Effector CD8-positive, alpha-beta T cell (primary cell): ENCODE measurements at places on chromosomes 2 and 18.

DNA sequence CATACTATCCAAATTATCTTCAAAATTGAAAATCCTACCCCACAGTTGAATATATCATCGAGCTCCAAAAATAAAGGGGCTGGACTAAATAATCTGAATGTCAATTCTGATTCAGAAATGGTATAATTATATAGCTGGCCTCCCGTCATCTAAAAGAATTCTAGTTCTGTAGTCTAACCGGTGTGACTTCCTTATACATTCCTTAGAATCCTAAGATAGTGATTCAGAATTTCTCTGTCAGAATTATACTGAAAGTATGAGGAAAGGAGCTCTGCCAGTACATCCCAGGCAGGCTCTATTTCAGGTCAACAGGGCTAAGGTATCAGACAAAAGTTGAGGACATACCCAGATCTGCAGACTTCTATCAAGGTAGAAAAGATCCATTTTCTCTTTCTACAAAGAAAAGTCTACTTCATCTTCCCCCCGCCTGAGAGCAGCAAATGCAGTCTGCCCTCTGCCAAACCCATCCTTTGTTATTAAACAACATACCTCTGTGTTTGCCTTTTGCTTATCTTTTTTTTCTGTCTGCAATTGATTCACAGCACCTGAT lies 128.5 kb downstream of the METTL4 start:
- DNase-seq: no peak

GRCh38 chr2:229050133-229050532 lies 221.0 kb downstream of the PID1 start:
- DNase-seq: no peak

DNA sequence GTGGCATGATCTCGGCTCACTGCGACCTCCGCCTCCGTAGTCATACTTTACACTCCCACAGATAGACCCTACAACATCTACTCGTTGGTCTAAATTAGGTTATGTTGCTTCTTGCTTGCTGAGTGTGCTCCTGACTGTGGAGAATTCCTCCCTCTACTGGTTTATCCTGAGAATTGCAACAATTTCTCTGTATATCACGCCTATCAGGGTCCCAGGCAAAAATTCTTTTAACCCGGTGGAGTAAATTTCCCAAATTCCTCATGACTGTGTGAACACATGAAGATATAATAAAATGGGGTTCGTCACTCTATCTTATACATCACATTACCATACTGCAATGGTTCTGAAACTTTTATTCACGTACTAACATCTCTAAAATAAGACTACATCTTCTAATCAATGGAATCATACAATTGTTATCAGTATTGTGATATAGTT lies 156.7 kb downstream of the EVA1A start:
- no peak for DNase-seq

DNA sequence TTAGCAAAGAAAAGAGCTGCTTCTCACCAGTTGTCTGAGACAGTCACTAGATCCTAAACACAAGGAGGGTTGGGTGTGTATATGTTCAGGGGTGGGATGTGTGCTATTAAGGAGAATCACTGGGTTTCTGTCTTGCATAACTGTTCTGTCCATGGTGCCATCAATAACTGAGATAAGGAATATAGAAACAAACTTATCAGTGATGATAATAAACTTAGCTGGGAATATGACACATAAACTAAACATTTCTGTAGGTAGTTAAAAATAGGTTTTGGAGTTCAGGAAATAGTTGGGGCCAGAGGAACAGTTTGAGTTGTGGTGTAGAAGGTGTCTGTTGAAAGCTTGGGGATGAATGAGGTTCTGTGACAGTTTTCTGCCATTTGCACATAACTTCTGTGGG lies 17.4 kb downstream of the NAPG start:
- no peak for DNase-seq

DNA sequence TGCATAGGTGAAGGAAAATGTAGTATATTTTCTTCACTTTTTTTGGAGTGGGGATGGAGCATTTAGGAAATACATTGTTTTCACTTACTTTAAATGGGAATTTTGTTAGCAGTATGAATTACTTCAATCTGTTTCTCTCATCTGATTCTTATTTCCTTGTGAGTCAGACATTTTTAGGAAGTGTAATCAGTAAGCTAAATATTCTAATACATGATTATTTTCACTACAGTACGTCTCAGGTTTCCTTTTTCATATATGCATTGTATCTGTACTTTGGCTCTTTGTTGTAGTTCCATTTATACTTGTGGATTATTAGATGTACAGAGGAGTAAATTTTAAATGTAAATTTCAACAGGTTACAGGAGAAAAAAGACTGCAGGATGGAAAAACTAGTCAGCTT lies 27.9 kb downstream of the GPD2 start:
- DNase-seq: no peak

DNA sequence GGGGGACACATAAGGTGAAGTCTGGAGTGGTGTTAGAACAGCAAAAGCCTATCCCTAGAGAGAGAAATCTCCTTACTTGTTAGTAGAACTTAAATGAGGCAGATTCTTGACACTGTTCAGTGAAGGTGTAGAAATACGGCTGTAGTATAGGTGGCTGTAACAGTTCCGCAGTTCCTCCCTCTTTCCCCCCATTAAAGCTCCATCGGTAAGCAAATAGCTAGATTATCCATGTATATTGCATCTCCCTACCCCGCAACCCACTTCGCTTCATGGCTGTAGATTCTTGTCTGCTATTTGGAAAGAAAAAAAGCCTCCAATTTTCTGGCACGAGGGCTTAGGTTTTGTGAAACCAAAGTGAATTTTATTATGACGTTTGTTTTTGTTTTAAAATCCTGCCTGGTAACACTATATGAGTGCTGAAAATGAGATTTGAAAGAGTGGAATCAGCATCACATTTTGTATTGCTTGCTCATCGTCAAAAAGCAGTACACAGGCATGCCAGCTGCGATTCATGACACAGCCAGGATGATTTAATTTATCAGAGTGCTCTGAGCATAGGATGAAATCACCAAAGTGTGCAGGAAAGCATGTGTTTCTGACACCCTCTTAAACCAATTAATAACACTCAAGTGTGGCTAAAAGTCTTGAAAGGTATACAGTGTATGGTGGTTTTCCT lies 1.4 kb downstream of the FAM171B start:
- no peak for DNase-seq
